ENCODE measurements at places on chromosomes 1 and 21. TPM values are rescaled to one million over a fixed set of nuclear protein-coding genes. Genes with fewer than 3 reads are reported as not detected.

DNA sequence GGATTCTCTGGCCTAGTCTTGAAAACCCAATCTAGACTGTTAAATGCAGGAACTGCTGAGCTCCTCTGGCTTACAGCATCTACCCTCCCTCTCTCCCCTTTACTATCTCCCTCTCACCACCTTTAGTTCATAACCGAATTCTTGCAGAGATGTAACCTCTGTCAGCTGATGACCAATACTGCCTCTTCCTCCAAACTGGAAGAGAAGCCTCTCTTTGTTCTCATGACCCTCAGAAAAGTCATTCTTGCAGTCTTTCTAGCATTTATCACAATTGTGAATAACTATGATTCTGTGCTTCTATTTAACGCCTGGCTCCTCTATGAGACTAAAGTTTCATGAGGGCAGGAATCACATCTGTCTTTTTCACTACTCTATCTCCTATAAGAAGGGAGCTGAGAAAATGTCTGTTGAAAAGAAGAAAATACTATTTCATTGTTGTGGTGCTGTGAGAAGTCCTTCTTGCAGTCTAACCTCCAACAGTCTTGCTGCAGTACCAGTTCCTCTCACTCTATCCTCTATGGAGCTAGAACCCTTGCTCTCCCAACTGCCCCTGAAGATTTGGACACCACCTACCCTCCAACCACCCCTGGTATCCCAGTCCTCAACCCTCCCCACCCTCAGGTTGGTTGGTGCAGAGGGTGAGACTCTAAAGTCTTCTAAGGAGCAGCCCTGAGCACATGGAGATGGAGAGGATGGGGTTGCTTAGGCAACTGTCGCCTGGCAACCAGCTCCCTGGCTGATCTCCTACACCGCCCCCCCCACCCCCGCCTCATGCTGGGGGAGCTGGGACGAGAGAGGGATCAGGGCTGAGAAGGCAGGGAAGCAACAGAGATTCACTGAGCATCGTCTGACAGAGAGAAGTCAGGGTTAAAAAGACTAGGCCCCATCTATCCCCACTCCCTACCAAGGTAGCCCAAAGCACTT lies 13.9 kb downstream of the MEF2D start:
- no peak for DNase-seq
- peaks cover 41% of the 10 kb centered on the region for H3K4me1 ChIP-seq
- no peak overlapping the region for H3K4me3 ChIP-seq
- peaks cover 10% of the 10 kb centered on the region for H3K36me3 ChIP-seq
- no peaks in the 10 kb centered on the region for H3K27me3 ChIP-seq

DNA sequence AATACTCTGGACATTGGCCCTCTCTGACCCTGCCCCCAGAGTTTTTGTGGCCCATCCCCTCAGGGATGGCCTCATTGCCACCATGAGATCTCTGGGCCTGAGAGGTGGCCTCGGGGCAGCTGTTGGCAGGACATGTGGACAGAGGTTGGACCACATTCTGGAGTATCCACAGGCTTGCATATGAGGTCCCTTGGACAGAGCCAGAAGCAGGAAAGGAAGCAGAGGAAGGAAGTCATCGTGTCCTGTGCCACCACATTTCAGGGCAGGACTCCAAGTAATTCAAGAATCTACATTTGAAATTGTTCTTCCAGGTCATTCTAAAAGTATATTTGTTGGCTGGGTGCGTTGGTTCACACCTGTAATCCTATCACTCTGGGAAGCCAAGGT lies 95.9 kb upstream of the PPP2R5A start:
- peaks cover 2% of the 10 kb centered on the region for H3K27me3 ChIP-seq
- 0 out of 2 replicates have a peak, but pooled peaks cover under 1% of the 10 kb centered on the region for H3K36me3 ChIP-seq
- 0 out of 2 replicates have a peak, but pooled peaks cover 3% of the 10 kb centered on the region for H3K4me1 ChIP-seq
- H3K27ac ChIP-seq, result no peak overlapping the region

GRCh38 chr1:241081473-241081872 lies 275.5 kb downstream of the RGS7 start:
- peaks cover 12% of the 10 kb centered on the region for H3K4me1 ChIP-seq
- no peak for DNase-seq
- no peak overlapping the region for H3K27ac ChIP-seq
- H3K27me3 ChIP-seq, result no peaks in the 10 kb centered on the region

DNA sequence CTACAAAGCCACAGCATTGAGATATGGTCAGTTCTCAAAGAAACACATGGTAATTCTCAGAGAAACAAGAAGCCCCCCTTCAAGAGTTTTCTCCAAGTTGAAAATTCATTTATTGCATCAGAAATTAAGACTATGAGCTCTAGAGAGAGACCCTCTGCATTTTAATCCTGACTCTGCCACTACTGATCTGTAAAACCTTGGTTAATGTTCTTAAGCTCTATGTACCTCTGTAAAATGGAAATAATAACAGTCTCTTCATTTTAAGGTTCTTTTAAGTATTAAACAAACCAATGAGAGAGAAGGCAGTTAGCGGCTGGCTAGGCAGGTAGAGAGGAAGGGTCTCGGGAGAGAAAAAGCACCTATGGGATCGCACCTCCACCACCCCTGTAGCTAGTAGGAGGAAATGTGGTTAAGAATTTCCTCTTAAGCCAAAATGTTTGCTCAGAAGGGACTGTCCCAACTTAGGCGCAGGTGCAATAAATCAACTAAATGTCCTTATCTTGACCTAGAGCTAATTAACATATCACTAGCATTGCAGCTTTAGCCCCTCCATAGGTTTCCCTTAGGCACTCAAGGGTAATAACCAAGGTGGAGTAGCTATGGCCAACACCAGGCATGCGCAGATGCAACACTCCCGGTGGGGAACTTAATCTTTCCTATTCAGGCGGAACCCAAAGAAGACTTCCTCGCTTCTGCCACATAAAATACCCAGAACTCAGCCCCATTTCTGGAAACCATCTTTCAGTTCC lies 1685.4 kb downstream of the MRPL39 start:
- H3K27ac ChIP-seq, result no peak overlapping the region
- no peaks in the 10 kb centered on the region for H3K4me1 ChIP-seq
- no peak overlapping the region for H3K4me3 ChIP-seq
- no peaks in the 10 kb centered on the region for H3K27me3 ChIP-seq

Gene RIMKLA
- total RNA-seq, result 17.3 TPM

Gene PGLYRP4
- total RNA-seq, result not detected
